Astrocyte of the spinal cord (primary cell): ENCODE measurements at places on chromosomes 2 and 18.

DNA sequence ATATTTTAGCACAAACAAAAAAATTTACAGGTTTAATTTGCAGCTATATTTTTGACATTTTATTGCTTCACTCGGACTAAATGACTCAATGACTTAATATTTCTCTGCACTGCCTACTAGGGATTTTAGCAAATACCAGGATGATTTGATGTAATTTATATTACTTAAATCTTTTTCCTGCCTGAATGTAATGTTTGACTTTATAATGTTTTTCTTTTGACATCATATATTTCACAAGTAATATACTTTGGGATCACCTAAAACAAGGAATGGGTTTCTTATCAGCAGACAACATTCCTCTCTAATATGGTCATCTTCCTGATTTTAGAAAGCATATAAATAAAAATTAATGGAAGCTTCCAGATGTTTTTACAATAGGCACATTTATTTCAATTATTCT, 253.2 kb upstream of the EPC2 start:
- DNase-seq: peak; percentile 30

DNA sequence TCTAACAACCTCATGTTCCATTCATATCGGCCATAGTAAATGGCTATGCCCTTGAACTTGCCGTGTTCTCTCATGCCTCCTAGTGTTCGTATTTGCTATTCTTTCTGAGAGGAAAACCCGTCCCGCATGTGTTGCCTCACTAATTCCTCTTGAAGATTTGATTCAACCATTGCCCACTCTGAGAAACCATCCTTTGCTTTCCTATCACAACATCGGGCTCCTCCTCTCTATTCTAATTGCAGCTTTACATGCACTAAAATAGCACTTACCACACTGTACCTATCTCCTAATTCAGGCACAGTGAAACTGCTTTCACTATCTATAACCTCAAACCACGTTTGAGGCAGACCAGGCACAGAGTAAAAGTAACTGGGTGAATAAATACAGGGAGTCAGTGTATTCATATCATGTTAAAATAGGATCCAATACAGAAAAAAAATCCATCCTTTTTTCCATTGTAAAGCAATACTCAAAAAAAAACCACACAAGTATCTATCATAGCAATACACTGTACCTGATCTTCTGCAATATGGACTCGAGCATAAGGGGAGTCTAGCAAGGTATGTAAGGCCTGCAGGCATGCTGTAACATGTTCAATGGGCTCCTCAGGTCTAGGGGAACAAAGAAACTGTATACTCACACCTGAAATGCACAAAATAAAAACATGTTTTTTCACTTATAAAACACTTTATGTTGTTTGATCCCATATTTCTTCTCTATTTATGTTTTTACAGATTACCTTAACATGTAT, 39.0 kb upstream of the STRN start:
- peak; percentile 38 for DNase-seq

DNA sequence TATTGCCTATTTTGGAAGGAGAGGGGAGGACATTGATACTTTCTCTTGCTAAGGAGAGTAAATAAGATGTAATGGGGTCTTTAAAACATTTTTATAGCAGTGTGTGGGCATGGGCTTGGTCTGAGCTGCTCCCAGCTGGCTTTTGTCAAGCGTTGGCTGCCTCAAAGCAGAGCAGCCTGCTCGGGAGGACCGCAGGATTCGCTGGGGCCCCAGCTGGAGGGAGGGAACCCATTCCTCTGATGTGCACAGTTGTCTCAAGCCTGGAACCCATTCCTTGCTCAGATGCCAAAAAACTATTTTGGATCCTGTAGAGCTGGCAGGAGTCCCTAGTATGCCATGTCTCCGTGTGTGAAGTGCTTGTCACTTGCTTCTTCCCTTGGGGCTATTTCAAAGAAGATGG, 59.4 kb upstream of the RMDN2 start:
- no peak for DNase-seq

DNA sequence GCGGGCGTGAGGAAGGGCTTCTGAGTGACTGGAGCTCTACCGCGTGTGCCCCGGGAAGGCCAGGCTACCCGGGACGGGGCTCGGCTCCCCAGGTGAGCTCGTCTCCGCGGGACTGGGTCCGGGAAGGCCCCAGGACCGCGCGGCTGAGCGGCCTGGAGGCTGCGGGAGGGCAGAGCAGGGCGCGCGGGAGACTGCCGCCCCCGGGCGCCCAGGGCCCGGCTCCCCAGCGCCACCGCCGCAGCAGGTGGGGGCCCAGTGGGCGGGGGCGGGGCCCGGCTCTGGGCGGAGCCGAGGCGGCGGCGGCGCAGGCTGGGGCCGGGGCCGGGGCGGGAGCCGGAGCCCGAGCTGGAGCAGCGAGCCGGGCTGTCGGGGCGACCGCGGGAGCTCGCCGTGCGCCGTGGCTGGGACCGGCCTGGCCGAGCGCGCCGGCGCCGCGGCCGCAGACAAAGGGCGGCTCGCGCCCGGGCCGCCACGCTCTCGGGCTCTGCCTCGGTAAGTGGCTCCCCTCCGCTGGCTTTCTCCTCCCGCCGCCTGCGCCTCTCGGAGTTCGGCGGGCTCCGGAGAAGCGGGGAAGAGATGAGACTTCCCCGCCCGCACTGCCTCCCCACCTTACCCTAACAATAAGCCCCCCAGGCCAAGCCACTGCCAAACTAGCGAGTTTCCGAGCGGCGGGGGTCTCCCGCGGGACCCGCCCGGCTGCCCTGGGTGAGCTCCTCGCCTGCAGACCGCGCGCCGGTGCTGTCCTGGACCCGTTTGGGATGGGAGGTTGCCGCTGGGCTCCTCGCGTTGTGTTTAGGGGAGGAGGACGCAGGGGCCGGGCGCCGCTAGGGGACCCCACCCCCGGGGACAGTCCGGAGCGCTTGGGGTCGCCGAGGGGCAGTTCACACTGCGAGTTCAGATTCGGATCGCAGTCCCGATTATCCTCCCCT, at the start of gene MAPK4:
TSS of gene MAPK4 (plus strand) at position 336 of the 929 bp plus-strand sequence. CDS start 103,872 bp downstream, outside the sequence.
- DNase-seq: peak; percentile 1

DNA sequence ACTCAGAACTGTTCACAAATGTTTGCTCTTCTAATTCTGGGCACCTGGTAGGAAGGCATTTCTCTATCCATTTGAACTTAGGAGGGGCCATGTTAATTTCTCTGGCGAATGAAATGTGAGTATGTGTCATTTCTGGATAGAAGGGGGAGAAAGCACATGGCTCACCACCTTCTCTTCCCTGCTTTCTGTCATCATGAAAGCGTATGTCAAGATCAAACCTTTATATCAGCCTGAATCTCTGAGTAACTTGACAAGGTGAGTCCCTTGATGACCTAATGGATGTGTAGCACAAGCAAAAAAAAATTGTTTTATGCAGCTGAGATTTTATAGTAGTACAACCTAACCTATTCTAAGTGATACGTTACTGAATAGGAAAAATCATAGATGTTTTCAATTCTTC, 12.1 kb upstream of the LCT start:
- no peak for DNase-seq

DNA sequence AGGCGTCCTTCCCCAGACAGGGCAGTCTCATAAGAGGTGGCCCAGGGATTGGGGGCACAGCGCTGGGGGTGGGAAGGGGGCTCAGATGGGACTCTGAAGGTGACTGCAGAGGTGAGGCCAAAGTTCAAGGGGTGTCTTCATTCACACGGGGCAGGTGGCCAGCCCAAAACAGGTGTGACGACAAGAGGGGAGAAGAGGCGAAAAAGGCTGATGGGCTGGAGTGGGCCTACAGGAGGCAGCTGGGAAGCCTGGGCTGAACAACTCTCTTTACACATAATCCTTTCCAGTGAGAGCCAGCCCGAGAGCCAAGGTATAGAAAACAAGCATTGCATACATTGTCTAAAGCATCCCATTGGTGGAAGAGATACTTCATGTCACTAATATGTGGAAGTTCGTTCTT, 130.9 kb upstream of the ASB18 start:
- no peak for DNase-seq

DNA sequence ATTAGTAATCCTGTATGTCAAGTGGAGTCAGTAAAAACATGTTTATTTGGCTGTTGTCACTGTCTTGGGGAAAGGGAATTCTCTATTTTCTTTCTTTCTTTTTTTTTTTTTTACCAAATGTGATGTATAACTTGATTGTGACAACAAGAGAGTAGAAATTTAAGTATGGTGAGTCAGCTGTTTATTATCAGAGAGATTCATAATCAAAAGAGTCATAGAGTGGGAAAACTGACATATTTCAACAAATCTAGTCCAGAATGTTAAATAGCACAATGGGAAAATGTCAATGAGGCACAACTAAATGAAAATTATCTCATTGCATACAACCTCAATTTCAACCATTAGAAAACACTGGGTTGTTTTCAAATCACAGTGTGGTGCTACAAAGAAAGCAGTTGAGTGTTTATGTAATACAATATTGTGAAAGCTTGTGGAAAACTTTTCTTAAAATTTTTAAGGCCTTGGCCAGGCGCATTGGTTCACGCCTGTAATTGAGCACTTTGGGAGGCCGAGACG, 111.9 kb upstream of the DTNA start:
- DNase-seq: no peak

DNA sequence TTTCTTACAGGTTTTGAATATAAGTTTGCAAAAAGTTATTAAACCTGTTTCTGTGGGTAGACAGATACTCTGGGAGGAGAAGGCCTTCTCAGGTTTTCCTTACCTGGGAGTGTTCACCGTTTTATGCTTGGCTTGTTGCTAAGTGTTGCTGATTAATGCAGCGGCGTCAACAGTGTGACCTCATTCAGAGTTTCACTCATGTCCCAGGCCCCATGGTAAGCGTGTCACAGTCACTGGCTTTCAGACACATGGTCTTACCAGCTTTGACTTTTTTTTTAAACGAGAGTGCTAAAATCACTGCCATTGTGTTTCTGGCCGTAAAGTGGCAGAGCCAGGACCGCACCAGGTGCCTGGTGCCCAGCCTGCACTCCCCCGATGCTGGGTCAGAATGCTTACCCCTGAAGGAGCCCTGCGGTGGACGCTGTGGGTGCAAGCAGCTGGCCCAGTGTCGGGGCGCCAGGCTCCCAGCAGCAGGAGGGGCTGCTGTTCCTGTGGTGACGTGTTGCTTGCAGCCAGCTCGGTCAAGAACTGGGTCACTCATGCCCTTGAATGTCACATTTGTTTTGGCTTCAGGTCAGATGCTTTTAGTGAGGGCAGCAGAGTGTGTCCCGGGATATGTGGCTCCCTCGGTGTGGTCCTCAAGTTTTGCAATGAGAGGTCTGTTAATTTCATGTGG, 3.5 kb downstream of the CAPN10 start:
- DNase-seq: no peak

GRCh38 chr2:221807706-221808105, 235.6 kb upstream of the EPHA4 start:
- DNase-seq: peak; percentile 27

- DNase-seq: no peak
These were observed 24.1 kb upstream of the NFATC1 start for GRCh38 chr18:79371561-79372121.

GRCh38 chr2:218479595-218479994, 60.7 kb downstream of the VIL1 start:
- no peak for DNase-seq

- peak; percentile 49 for DNase-seq
These were observed 11.8 kb downstream of the FN1 start for GRCh38 chr2:215423928-215424540.

GRCh38 chr2:108945969-108946368, 43.1 kb downstream of the EDAR start:
- DNase-seq: no peak

DNA sequence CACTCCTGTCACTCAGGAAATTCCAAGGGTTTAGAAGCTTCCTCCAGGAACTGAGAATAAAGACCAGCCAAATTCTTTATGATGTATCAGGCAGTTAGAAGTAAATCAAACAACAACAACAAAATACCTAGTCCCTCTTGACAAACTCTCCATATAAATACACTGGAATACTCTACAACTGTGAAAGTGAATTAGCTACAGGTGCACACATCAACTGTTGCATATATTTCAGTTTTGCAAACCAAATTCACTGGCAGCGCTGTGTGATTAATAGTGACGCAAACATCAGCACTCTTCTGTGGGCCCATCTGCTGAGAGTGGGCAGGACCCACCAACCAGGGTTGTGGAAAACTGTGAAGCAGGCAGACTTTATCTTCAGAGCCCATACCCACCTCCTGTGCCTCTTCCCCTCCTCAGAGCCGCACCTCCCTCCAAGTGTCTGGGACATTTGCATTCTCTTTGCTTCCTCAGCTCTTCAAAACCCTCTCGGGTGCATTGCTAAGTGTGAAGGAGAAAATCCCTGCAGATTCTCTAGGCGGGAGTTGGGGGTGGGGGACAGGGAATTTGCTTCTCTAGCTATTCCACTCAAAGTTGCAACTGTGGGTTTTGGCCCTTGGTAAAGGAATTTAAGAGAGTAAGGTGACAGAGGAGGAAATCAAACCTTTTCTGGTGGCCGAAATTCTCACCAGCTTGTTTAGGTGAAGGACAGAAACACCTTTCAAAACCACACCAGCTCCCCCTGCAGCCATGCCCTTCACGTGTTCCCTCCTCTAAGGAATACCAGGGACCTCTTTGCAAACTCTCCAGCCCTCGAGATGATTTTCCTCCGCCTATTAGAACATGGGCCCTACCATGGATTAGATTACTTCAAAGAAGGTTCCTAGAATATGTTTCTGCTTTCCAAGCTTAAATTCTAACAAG, 119.3 kb downstream of the MRO start:
- no peak for DNase-seq

DNA sequence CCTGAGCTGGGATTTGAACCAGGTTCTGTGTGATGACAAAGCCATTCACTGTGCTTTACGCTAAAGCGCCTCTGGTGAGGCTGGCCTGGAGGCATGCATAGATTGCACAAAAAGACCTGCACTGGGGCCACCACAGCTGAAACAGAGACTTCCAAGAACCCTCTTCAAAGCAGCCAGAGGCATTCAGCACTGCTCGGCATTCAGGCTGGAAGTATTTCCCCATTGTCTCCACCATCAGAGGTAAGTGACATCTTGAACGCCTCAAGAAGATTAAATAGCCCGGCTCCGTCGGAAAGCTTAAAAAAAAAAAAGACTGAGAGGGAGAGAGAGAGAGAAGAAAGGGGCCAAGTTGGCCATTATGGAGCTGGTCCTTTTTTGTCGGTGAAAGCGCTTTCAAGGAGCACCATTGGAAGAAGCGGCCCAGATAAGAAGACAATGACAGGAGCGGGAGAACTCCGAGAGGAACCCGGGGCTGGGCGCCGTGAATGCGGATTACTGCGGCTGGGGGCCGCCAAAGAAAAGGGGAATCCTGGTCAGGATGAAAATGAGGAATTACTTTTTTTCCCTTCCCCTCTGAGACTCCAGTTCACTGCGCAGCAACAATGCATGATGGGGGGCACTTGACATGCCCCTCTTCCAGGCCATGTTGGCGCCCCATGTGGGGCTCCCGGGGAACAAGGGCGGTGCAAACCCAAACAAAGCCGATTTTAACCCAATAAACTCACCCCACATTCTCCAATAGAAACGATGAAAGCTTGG, 228.3 kb downstream of the MYCN start:
- no peak for DNase-seq

DNA sequence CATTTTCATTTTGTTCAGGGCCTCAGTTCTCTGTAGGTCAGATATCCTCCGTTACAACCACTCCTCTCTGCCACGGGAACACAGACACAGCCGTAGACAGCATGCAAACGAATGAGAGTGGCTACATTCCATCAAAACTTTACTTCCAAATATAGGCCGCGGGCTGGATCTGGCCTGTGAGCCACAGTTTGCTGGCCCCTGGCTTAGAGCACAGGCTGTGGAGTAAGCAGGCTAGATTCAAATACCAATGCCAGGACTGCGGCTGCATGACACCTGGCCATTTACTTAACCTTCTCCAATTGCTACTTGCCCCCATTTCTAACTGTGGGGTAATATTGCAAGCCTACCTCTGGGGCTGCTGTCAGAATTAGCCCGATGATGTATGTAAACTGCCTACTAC, 325.8 kb upstream of the POU3F3 start:
- no peak for DNase-seq

- DNase-seq: no peak
These were observed 26.6 kb upstream of the ICOS start for GRCh38 chr2:203909974-203910373.

GRCh38 chr2:180848393-180848792, 132.0 kb upstream of the UBE2E3 start:
- no peak for DNase-seq
